Stimulated activated CD8-positive, alpha-beta memory T cell treated with anti-CD3 and anti-CD28 coated beads, Interleukin-12 subunit alpha, Interleukin-12 subunit beta, amount 100 ng/mL, for 4 hours (primary cell): ENCODE measurements at places on chromosomes 5 and 9.

GRCh38 chr5:142206801-142207200 is 98.2 kb downstream of the NDFIP1 start:
- DNase-seq = no peak

DNA sequence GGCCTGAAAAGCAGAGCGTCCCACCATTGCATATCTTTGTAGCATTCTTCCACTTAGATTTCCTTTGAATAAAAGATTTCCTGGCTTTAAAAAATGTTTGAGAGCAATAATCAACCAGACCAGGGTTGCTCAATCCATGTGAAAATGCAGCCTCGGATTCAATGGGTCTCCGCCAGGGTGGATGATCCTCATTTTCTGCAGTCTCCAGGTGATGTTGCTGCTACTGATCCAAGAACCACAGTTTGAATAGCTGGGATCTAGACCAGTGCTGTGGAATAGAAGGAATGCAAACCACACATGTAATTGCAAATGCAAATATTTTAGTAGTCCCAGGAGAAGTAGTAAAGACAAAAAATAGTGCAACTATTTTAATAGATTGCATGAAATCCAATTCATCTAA is 317.6 kb downstream of the IRX1 start:
- no peak for DNase-seq

DNA sequence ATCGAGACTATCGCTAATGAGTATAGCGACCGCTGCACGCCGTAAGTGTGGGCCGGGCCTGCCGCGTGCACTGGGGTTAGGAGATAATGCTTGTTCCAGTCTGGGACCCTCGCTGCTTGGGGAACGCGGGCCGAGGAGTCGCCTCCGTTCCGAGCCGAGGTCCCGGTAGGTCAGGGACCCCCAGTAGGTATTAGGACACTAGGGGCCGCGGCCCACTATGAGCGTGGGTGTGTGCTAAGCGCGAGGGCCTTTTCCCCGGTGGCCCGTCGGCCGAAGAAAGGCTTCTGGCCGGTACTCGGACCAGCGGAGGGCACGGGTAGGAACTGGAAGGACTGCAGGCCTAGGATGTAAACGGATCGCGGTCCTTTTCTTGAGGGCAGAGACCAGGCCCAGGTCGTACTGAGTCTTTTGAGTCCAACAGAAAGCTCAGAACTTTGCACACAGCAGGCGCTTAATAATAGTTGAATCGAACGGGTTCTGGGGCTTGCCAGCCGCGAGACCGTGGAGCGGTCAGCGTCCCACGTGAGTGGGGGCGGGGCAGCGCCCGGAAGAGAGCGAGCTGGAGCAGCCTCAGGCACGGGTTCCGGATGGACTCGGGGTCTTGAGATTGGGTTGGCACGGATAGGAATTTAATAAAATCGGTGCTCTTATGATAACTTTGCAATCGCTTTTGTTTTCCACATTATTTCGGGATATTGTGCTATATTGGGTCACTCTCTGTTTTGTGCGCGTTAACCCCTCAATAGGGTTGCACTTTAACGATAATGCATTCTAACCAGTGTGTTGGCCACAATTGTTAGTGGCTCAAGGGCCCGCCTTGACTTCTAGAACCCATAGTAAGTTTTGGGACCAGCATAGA is 733 bp downstream of the HSPA4 start:
- peak; percentile 15 for DNase-seq

DNA sequence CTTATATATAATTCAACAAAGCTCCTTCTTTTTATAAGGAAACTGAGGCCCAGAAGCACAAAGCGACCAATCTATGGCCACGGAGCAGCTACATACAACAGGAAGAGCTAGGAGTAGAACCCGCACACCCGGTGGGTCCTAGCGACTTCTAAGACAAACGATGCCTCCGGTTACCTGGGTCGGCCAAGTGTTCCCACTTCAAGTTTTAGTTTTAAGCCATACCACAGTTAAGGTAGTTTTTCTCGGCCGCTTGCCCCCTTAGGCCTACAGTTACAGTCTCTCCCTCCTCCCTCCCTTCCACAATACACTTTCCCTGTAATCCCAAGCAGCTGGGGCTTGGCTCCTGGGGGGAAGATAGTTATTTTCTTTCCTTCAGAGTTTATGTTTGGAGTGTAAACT is 533 bp downstream of the SREK1IP1 start:
- DNase-seq = no peak

GRCh38 chr5:53253421-53253871 is 143.9 kb upstream of the MOCS2 start:
- no peak for DNase-seq

DNA sequence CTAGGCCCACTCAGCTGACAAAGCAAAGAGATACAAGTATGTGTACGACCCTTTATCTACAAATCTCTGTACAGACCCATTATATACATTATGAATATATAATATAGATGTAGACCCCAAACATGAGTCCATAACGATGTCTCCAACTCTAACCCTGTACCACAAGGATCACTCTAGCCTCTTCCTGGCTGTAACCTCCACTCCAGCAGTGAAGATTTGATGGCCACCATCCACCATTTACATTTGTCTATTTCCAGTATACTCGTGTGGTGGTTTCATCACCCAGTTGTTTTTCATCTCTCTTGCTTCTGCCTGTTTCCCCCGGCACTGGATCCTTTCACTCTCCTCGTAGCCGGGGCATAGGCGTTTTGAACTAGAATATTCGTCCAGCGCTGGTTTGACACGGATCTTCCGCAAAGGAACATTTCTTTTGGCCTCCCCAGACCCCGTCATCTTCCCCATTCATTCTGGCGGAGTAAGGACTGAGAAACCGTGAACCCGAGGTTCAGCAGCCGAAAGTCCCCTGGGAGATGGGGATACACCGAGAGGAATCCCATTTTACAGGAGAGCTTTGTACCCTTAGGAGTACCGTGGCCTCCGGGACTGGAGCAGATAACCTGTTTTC is 828 bp upstream of the TRIO start:
- no peak for DNase-seq

DNA sequence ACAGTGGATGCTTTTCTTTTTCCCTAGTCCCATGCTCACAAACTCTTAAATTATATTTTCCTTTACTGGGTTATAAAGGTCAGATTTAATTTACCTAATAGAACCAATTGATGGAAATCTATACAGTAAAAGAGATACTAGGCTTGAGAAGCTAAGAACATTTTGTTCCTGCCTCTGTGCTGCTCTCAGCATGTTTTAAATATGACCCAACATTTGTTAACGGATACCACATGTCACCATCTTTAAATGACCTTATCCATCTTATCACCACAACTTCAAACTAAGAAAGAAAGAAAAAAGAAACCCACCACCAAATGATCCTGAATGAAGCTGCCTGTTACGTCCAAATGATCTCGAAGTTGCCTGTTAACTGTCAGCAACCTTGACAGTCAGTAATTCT is 334.7 kb upstream of the ZNF608 start:
- DNase-seq = no peak

- no peak for DNase-seq
These were observed 57.3 kb upstream of the C6 start for GRCh38 chr5:41270423-41271251.

- DNase-seq = no peak
These were observed 43.9 kb downstream of the ADAMTS2 start for GRCh38 chr5:179301376-179301775.

GRCh38 chr5:175443514-175444059 is 395 bp downstream of the DRD1 start:
- DNase-seq = no peak

- no peak for DNase-seq
These were observed 60.2 kb downstream of the MLLT3 start for GRCh38 chr9:20562051-20562450.

DNA sequence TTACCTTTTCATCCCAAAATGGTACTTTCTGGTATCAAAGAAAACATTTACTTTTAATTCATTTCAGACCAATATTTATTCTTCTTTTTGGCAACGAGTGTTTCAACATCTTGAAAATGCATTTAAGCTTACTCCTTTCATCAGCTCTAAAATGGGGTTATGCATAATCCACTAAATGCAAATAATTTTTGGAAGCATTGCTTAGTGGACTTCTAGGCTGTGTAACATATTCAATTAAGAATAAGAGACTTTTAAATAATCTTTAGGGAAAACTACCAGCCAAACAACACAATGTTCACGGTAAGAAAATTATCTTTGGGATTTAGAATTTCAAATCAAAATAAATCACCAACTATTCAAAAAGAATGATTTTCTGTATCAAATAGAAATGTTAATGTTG is 118.2 kb downstream of the ADAMTS6 start:
- DNase-seq = no peak

- DNase-seq = peak; percentile 64
These were observed 117.7 kb downstream of the SLC12A2 start for GRCh38 chr5:128201065-128201926.

- no peak for DNase-seq
These were observed 166.6 kb downstream of the SMARCA2 start for GRCh38 chr9:2181792-2182191.

- no peak for DNase-seq
These were observed 12.6 kb downstream of the PLGRKT start for GRCh38 chr9:5425006-5425628.

DNA sequence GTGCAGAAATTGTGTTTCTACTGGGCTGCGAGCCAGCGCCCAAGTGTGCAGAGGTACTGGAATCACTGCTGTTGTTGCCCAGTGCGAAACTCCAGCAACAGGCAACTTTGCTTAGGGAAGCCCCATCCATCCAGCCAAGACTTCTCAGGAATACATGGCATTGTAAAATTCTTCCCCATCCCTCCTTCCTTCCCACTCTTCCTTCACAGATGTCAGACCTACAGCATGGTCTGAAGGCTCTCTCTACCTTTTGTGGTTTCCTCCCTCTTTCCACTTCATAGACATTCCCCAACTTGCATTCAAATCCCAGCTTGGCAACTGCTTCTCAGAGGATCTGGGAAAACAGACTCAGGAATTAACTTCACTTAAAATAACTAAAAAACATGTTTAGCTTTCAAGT is 30.4 kb downstream of the ARL15 start:
- no peak for DNase-seq

DNA sequence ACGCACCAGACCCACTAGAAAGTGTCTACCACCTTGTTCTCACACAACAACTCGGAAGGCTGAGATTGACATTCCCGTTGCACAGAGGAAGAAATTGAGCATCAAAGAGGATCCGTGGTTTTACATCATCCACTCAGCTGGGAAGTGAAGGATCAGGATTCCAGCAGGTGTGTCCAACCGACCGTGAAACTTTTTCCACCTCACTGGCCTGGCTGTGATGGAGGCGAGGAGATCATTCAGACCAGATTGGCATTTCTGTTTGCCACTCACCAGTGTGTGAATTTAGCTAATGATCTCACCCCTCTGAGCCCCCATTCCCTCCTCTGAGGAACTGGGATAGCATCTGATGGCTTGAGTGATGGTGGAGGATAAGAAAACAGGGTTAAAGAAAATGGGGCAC is 46.7 kb upstream of the CPLX2 start:
- DNase-seq = no peak

GRCh38 chr9:76607730-76608436 is 148.9 kb downstream of the GCNT1 start:
- no peak for DNase-seq

- DNase-seq = no peak
These were observed 226.0 kb downstream of the SNX18 start for GRCh38 chr5:54743581-54743980.

DNA sequence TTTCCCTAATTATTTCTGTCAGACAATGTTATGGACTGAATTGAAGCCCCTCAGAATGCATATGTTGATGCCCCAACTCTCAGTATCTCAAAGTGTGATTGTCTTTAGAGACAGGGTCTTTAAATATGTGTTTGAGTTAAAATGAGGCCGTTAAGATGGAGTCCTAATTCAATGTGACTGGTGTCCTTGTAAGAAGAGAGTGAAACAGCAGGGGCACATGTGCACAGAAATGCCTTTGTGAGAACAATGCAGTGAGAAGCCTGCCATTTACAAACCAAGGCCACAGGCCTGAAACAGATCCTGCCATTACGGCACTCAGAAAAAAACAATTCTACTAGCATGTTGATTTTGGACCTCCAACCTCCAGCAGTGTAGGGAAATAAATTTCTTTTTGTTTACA is 483.0 kb upstream of the DMAC1 start:
- DNase-seq = no peak

- DNase-seq = no peak
These were observed 397.7 kb downstream of the TMEM38B start for GRCh38 chr9:106092083-106092482.

DNA sequence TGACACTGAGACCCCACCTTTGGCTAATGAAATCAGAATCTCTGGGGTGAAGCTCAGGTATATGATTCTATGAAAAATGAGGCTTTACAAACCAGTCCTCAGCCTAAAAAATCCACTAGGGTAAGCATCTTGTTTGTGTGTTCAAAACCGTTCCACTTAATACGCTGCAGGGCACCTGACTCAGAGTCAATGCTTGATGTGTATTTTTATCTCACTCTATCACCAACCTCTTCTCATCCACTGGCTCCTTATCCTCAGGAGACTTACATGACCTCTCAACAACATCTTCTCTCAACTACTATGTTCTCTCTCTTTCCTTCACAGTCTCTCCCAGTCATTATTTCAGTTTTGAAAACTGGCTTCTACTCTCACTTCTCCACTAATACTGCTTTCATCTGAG is 153.3 kb upstream of the KCNN2 start:
- no peak for DNase-seq
